ENCODE measurements at places on chromosomes 12 and 14. TPM values are rescaled to one million over a fixed set of nuclear protein-coding genes. Genes with fewer than 3 reads are reported as not detected.

DNA sequence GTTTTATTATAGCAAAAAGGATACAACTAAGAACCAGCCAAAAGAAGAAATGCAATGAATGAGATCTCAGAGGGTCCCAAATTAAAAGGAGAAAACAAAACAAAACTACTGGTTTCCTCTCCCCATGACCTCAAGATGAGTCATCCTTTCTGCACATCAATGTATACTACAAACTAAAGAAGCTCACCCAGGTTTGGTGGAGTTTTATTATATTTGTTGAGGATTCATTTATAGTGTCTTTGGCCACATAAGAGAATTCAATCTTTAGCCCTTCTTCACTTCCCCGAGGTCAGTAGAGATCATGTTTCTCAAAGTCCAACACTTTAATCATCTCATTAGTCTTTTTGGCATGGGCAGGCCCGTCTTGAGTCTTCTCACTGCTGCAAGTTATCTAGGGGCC, 210.6 kb downstream of the SLC6A15 start:
- DNase-seq = no peak

GRCh38 chr12:77031745-77032144, 33.6 kb downstream of the E2F7 start:
- no peak for DNase-seq

DNA sequence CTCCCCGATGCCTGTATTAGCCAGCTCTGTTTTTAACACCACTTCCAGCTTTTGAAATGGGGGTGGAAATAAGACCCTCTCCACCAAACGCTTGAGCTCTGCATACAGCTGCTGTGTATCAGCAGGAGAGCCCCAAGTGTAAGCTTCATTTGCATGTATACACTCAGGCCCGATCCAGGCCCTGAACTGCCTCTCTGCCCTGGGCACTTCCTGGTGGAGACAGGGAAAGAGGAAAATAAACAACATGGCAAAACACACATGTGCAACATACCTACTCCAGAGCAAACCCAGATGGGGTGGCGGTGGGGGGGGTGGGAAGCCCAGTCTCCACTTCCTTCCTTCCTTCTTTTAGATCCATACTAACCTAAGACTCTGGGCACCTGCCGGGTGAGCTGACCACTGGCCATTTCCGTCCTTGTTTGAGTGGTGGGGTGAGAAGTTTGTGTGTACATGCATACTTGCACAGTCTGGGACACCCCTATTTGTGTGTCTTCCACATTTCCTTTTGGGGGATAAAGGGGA, 55.3 kb downstream of the RBM19 start:
- no peak for DNase-seq

DNA sequence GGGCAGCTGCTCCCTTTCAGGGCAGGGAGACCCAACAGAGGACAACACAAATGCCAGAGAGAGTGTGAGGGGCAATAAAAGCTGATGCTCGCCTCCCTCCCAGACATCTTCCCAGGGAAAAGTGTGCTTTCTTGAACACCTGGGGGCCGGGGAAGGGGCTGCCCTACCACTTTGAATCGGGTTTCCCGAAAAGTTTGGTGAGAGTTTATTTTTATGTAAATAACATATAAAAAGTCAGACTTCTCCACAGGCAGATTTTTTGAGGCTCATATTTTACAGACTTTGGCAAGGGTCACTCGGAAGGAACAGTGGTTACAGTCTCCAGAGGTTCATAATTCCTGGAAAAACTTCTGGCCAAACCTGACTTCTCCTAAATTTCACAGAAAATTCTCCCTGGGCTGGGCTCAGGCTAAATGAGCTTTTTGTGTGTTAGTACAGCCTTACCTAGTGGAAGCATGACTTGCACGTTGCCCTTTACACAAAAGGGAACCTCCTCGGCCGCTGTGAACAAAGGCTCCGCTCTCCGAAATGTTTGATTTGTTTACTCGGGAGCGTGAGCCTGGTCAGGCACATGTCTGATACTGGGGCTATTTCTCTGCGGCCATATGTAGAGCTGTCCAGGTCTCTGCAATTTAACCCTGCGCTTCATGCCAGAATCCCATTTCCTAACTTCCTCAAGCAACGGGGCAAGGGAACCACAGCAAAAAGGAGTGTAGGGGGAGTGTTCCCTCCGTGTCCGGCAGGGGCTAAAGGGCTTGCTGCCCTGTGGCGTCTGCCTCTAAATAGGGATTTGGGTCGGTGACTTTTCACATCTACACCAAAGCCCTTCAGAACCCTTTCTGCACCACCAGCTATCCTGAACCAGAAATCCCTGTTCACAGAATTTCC, 3.4 kb downstream of the RTL1 start:
- DNase-seq = no peak

DNA sequence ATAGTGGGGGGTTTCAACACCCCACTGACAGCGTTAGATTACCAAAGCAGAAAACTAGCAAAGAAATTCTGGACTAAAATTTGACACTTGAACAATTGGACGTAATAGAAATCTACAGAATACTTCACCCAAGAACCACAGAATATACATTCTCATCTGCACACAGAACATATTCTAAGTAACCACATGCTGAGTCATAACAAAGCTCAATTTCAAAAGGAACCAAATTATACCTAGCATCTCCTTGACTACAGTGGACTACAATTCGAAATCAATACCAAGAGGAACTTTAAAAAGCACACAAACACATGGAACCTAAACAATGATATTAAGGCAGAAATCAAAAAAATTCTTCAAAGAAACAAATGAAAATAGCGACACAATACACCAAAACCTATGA, 871.6 kb upstream of the MDGA2 start:
- DNase-seq = no peak

TAS2R19 gene
- polyA plus RNA-seq = 1.4 TPM

DNA sequence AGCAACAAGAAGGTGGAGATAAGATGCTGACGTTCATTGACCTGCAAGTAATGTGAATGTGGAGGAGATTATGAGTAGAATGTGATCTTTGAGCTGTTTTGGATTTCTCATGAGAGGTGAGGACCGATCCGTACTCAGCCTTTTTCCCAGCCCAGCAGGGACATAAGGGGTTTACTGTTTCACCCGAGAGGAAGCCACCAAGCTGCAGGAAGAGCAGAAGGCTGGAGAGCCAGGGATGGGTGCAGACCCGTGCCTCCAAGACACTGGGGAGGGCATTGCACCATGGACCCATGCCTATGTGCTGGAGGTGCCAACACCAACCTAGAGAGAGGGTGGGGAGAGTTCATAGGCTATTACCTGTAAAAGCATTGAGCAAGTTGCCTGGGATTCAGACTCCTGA, 206.0 kb upstream of the DIO3 start:
- no peak for DNase-seq

All from right renal pelvis (tissue), 4 donors.